H1 (cell line): ENCODE measurements at places on chromosomes 7 and 10. TPM values are rescaled to one million over a fixed set of nuclear protein-coding genes. Genes with fewer than 3 reads are reported as not detected.
A peak's percentile ranks its signal among the peaks of the same experiment; 100 is the strongest.

DNA sequence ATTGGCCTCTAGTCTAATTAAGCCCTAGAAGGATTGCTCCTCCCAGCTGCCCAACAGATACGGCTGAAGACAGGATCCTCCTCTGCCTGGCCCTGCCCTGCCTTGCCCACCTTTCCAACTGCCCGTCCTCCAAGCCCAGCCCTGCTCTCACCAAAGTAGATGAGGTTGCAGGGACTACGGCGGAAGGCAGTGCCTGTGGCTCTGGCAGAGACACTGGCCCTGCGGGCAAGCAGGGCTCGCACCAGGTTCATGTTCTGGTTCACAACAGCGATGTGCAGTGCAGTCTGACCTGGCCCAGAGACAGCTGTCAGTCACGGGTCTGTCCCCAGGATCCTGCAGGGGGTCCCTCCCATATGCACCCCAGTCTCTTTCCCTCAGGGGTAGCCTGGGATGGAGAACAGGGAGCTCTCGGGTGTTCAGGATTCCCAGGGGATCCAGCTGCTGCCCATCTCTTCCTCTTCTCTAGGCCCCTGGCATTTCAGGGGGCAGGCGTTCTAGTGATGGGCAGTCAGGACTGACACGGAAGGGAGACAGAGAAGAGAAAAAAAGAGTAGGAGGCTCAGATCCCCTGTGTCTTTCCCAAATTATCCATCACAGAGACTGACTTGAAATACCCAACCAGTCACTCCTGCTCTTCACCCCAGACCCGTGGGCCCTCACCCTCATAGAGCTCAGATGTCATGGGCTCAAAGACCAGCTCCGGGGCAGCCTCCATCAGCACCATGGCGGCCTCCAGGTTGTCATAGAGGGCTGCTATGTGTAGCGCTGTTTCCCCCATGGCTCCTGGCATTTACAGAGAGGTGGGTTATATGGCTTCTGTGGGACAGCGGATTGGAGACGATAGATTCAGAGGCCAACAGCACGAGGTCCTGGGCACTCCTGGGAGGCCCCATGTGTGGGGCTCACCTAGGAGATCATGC is 8.3 kb downstream of the TRPV6 start:
- H3K36me3 ChIP-seq: no peaks in the 10 kb centered on the region
- H3K27ac ChIP-seq: no peak overlapping the region
- H3K4me1 ChIP-seq: no peaks in the 10 kb centered on the region
- no peak for DNase-seq
- no peaks in the 10 kb centered on the region; the same call in 1 of the 2 replicates for H3K27me3 ChIP-seq

- H3K27ac ChIP-seq: no peak overlapping the region
- no peaks in the 10 kb centered on the region for H3K4me1 ChIP-seq
- no peaks in the 10 kb centered on the region for H3K36me3 ChIP-seq
- no peaks in the 10 kb centered on the region for H3K27me3 ChIP-seq
- no peak for DNase-seq
- H3K4me3 ChIP-seq: no peak overlapping the region
These were observed 17.1 kb upstream of the TSPAN15 start for GRCh38 chr10:69434169-69434568.

GRCh38 chr10:106442223-106442622 is 722.3 kb downstream of the SORCS1 start:
- no peaks in the 10 kb centered on the region for H3K36me3 ChIP-seq
- no peaks in the 10 kb centered on the region for H3K27me3 ChIP-seq
- DNase-seq: no peak

DNA sequence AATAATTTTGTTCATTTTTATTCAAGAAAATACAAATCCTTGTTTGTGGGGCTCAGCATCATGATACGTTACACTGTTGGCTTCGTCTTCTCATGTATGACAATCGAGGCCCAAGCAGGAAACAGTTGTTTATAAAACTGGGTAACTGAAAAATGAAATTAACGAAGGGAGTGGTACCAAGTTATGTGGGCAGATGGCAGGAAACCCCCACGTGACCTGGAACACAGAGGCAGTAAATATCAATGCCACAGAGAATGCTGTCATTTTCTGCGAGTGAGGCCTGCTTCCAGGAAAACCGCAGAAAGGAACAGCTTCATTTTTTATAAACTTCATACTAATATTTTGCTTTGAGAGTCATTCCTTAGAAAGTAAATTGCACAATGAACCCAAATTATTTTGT is 201.0 kb upstream of the ADARB2 start:
- DNase-seq: no peak
- H3K27me3 ChIP-seq: no peaks in the 10 kb centered on the region
- no peaks in the 10 kb centered on the region for H3K36me3 ChIP-seq

DNA sequence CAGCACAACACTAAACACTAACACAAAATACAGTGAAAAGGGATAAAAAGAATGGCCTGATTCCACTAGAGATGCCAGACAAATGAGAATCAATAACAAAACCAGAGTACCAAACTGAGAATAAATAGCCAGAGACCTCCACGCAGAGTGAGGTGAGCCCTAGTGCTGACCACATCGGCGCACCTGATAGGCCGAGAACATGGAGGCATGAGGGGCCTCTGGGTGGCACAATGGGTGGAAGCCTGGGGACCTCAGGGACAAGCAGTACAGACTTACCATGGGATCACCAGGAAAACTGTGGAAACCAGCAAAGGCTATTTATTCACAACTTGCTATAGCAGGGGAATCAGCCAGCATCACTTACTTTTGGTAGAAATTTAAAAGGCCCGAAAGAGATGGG is 1.8 kb upstream of the CSGALNACT2 start:
- no peaks in the 10 kb centered on the region; the same call in none of the 2 replicates for H3K27me3 ChIP-seq
- no peaks in the 10 kb centered on the region for H3K4me1 ChIP-seq
- no peak for DNase-seq

- peaks cover 26% of the 10 kb centered on the region for H3K4me1 ChIP-seq
- H3K27me3 ChIP-seq: no peaks in the 10 kb centered on the region
- H3K36me3 ChIP-seq: no peaks in the 10 kb centered on the region; the same call in 1 of the 2 replicates
- no peak for DNase-seq
These were observed 1.8 kb downstream of the BRI3 start for GRCh38 chr7:98283127-98283886.

GRCh38 chr7:18577096-18577771 is 81.7 kb downstream of the HDAC9 start:
- H3K4me1 ChIP-seq: no peaks in the 10 kb centered on the region
- H3K27ac ChIP-seq: no peak overlapping the region
- no peak overlapping the region for H3K4me3 ChIP-seq
- no peaks in the 10 kb centered on the region for H3K36me3 ChIP-seq

DNA sequence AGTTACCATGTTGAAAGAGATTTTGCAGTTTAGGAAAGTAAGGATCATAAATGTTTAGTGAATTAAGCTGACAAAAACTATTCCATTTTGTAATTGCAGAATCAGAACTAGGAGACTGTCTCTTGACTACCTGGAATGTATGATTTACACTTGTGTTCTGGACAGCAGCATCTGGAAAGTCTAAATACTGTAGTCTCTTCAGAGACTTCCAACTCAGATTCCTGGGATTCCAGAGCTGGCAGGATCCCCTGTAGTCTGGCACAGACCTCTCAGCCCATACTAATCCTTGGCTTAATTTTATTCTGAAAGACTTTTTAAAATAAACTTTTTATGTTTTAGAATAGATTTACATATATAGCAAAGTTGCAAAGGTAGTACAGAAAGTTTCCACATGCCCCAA is 452.7 kb downstream of the DPP6 start:
- H3K27me3 ChIP-seq: no peaks in the 10 kb centered on the region
- H3K4me3 ChIP-seq: no peak overlapping the region
- DNase-seq: no peak
- no peaks in the 10 kb centered on the region for H3K4me1 ChIP-seq
- no peaks in the 10 kb centered on the region for H3K36me3 ChIP-seq
- no peak overlapping the region for H3K27ac ChIP-seq

DNA sequence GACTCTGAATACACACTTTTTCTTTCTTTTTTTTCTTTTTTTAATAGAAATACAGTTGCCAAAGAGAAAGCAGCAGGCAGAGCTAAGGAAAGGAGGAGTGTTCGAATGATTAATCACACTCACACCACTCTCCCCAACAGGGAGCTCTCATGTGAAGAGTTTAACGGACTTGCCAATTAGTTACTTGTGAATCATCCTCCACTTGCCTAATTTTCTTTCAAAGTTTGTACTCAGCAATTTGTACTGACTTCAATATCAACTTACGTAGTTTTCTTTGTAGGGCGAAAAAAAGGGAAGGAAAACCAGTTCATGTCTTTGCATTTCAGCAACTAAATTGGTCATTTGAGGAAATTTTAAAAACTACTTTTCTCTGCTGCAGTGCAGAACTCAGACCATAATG is 109.2 kb downstream of the PIP4K2A start:
- no peaks in the 10 kb centered on the region for H3K27me3 ChIP-seq
- H3K4me1 ChIP-seq: peaks cover 7% of the 10 kb centered on the region
- 0 out of 2 replicates have a peak, but pooled peaks cover 4% of the 10 kb centered on the region for H3K36me3 ChIP-seq
- H3K4me3 ChIP-seq: no peak overlapping the region
- H3K27ac ChIP-seq: no peak overlapping the region

DNA sequence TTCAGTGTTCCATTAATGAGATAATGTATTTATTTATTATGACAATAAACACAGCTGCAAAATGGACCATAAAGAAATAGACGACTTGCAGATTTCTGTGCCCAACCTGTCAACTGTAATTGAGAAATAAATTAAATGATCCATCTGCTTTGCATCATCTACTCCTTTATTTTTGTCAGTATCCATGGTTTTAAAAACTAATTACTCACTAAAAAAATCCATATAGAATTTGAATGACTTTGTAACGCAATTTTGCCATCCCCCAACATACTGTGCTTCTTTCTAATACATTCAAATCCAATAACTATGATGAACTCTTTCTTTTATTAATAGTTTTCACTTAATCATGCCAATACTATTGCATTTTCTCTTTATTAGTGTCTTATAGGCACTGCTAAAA is 388.5 kb upstream of the SORCS1 start:
- no peaks in the 10 kb centered on the region for H3K27me3 ChIP-seq
- H3K4me1 ChIP-seq: no peaks in the 10 kb centered on the region; the same call in 1 of the 2 replicates
- no peak for DNase-seq
- H3K36me3 ChIP-seq: no peaks in the 10 kb centered on the region
- no peak overlapping the region for H3K27ac ChIP-seq

DNA sequence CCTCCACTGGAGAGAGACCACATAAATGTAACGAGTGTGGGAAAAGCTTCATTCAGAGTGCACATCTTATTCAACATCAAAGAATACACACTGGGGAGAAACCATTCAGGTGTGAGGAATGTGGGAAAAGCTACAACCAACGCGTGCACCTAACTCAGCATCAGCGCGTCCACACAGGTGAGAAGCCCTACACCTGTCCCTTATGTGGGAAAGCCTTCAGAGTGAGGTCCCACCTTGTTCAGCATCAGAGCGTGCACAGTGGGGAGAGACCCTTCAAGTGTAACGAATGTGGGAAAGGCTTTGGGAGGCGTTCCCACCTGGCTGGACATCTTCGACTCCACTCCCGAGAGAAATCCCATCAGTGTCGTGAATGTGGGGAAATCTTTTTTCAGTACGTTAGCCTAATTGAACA is 20.6 kb downstream of the FAM200A start:
- 0 out of 2 replicates have a peak overlapping the region, but pooled peaks have one; percentile 4 for H3K4me3 ChIP-seq
- H3K4me1 ChIP-seq: no peaks in the 10 kb centered on the region
- H3K36me3 ChIP-seq: peaks cover 74% of the 10 kb centered on the region
- no peaks in the 10 kb centered on the region for H3K27me3 ChIP-seq

- H3K4me1 ChIP-seq: peaks cover 9% of the 10 kb centered on the region
- no peaks in the 10 kb centered on the region for H3K36me3 ChIP-seq
- H3K27ac ChIP-seq: no peak overlapping the region; the same call in 1 of the 2 replicates
- DNase-seq: no peak
- no peaks in the 10 kb centered on the region for H3K27me3 ChIP-seq
These were observed 189.2 kb downstream of the FAM107B start for GRCh38 chr10:14585287-14586193.

DNA sequence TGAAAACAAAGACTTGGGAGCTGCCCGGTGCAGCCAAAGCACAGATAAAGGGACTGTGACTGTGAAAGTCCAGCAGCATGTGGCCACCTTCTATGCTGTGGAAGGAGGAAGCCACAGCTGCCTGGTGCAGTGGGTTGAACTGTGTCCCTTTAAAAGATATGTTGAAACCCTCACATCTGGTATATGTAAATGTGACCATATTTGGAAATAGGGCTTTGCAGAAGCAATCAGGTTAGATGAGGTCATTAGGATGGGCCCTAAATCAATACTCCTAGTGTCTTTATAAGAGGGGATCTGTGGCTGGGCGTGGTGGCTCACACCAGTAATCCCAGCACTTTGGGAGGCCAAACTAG is 136.9 kb downstream of the GLI3 start:
- H3K4me1 ChIP-seq: no peaks in the 10 kb centered on the region; the same call in 1 of the 2 replicates
- no peak for DNase-seq
- H3K27me3 ChIP-seq: peaks cover 23% of the 10 kb centered on the region
- H3K4me3 ChIP-seq: no peak overlapping the region
- H3K36me3 ChIP-seq: no peaks in the 10 kb centered on the region

DNA sequence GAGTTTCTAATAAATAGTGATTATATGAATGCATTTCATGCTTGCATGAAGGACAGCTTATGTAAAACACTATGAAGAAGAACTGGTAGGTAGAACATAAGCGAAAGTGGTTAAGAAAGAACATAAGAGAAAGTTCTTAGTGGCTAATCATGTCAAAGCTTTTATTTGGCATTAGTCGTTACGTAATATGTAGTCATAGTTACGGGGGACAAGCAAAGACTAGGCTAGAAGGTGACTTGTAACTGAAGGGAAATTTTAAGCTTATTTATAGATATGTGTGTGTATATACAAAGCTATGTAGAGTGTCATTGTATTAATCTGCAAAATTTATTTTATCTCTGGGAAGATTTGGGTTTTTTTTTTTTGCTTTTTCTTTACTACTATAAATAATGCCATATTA is 36.9 kb downstream of the CAPZA2 start:
- no peaks in the 10 kb centered on the region; the same call in 1 of the 2 replicates for H3K4me1 ChIP-seq
- H3K36me3 ChIP-seq: no peaks in the 10 kb centered on the region
- H3K27me3 ChIP-seq: no peaks in the 10 kb centered on the region
- H3K4me3 ChIP-seq: no peak overlapping the region

GRCh38 chr10:62373995-62374861 is at the start of gene ZNF365:
TSS of gene ZNF365 (plus strand) at chr10:62374369. CDS start at chr10:62376194, 1,825 bp downstream.
- H3K4me3 ChIP-seq: peak within 1 kb of the TSS; percentile 65
- H3K36me3 ChIP-seq: no peaks in the 10 kb centered on the region
- peak; percentile 71 for DNase-seq
- peaks cover 1% of the 10 kb centered on the region for H3K27me3 ChIP-seq
- no peak within 1 kb of the TSS for H3K27ac ChIP-seq

Gene VIPR2
- total RNA-seq: 2.4 and 3.1 TPM in 2 replicates

Gene FGL2
- not detected in 2 replicates for total RNA-seq

Gene GDF2
- total RNA-seq: not detected in 2 replicates

Gene AKR1C3
- 4.5 and 4.6 TPM in 2 replicates for total RNA-seq

Gene PRSS37
- not detected in 2 replicates for total RNA-seq

Gene EBLN1
- total RNA-seq: not detected in 2 replicates

Gene SMO
- total RNA-seq: 61.2 and 64.5 TPM in 2 replicates

Gene NRP1
- 2.1 TPM in 2 replicates for total RNA-seq
